Activated T-cell treated with anti-CD3 and anti-CD28 coated beads, Interleukin-2, amount 50 U/mL, for 24 hours (primary cell): ENCODE measurements at places on chromosomes 16 and 17.
A peak's percentile ranks its signal among the peaks of the same experiment; 100 is the strongest.

- no peak for DNase-seq
These were observed 16.0 kb upstream of the COPRS start for GRCh38 chr17:31875081-31875480.

- DNase-seq, result no peak
These were observed 109.1 kb downstream of the MSI2 start for GRCh38 chr17:57365420-57365819.

DNA sequence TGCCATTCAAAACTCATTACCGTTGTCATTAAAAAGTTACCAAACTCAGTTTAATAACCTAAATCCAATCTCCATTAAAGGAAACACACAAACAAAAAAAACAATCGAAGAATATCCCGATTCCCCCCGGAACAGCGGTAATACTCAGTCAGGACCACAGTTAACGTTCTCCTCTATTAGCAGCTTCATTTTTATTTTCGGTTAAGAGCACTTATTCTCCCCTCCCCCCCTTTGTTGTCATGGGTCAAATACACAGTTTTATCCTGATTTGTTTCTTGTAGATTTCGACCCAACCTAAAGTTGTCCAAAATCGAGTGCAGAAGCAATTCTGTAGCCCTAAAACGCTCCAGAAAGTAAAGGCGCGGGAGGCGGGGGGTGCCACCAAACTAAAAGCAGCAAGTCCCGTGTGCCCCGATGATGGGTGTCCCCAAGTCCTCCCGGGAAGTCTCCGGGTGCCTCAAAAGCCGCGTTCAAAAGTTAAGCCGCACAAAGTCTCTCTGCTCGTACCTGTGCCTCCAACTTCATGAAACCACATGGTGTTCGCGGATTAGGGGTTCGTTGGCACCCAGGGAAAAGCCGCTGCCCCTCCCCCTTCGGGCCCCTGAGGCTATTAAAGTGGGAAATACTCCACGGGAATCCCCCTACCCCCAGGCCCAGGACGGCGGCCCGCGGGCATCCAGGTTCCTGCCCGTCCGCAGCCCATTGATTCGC, 996 bp downstream of the SUMO2 start:
- peak; percentile 64 for DNase-seq

DNA sequence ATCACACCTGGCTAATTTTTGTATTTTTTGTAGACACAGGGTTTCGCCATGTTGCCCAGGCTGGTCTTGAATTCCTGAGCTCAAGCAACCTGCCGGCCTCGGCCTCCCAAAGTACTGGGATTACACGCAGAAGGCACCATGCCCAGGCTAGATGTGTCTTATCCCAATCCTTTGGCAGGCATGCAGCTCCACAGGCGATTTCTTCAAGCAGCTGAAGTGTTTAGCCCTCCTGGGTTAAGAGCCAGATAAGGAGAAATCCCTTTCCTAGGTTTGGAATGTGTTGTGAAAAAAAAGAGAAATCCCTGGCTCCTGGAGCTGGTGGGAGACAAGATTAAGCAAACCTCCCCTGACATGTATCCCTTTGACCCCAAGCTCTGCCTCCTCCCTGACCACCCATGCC, 2.1 kb upstream of the NHERF1 start:
- no peak for DNase-seq

DNA sequence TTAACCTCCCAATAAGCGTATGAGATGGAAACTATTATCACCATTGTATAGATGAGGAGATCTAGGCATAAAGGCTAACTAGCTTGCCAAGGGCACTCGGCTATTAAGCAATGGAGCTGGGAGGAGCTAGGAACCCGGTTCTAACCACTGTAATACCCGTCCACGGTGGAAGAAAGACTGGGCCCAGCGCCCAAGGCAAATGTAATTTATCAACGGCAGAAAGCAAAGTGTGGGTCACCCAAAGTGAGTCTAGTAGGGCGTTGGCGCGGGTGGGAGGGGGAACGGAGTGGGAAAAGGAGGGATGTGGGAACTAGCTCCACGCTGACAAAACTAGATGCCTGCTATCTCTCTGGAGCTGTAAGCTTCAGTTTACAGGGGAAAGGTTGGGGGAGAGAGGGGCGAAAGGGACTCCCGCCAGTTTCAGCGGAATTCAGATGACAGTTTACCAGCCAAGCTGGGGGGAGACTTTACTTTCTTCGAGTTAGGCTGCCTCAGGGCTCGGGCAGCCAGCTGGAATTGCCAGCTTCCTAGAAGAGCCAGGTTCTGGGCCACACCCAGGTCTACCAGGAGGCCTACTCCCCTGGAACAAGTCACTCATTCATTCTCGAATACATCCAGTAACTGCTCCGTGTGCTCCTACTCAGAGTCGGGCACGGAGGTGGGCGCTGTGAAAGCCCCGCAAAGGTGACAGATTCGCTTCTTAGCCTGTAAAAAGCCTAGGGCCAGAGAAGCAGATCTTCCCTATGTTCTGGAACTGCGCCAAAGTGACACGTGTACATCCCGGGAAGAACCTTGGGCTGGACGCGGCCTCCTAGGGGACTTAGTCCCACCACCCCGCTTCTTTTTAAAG, 837 bp downstream of the LRRC59 start:
- peak; percentile 57 for DNase-seq
